ENCODE measurements at places on chromosomes 6 and 20.
A peak's percentile ranks its signal among the peaks of the same experiment; 100 is the strongest.

DNA sequence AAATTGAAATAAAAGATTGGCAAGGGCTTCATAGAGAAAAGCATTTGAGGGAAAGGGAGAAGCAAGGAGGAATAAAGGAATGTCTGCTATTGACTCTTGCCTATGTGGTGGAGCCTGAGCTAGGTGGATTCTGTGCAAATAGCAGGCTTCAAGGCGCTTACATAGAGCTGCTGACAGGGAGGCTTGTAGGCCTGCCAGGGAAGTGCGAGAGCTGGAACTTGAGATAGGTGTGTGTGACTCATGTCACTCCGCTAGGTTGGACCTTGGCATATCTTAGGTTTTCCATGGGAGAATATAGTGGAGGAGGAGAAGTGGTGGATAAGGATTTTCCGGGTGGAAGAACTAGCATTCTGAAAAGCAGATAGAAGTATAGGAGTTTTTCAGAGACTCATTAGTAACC lies 14.0 kb downstream of the SNRNP48 start:
- no peak for DNase-seq

- no peak for DNase-seq
These were observed 54.3 kb upstream of the GPR31 start for GRCh38 chr6:167211881-167212712.

DNA sequence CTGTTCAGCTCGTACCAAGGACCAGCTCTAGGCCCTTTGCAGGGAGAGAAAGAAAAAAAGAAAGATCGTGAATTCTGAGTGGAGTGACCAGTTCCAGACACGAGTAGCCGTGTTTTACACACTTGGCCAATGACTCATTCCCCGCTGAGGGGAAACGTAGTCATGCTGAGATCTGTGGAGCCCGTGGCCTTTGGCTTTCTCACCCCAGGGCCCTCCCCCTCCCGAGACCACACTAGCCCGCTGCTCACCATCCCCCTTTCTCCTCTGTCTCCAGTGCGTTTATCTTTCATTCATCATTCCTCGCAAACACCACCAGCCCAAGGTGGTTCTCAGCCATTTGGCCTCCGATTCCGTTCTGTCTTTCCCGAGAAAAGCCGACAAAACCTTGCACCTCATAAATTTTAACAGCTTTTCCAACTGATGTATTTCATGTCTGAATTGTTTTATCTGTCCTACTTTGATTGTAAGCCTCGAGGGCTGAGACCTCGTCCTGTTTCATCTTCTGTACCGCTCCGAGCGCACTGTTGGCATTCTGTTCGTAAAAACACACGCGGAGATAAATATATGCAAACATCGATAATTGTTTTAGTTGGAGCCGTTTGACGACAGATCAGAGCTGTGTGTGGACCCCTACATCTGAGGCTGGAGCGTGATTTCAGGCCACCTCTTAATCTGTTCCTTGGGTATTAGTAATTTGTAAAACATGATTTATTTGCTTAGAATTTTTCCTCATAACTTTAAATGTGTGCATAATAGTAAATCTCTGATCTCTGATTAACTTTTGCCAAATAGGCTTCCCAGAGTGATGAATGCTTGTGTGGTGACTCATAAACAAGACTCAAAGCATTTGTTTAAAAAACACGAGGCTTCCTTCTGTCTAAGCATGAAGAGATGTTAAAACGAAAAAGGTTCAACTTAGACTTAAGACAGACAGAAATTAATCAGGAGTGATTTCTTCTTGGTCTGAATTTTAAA lies 336.6 kb downstream of the CDH4 start:
- peak; percentile 49 for DNase-seq

DNA sequence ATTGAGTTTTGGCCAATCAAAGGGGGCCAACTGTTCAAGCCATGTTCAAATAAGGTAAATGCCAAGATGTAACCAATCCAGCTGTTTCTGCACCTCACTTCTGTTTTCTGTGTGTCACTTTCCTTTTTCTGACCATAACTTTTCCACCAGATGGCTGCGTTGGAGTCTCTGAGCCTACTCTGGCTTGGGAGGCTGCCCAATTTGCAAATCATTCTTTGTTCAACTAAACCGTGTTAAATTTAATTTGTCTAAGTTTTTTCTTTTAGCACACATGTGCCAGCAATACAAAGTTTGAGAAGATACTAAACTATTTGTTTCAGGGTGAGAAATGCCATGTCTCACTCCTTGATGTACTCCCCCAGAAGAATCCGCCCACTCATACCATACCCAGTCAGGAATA lies 52.1 kb downstream of the IYD start:
- DNase-seq, result no peak

DNA sequence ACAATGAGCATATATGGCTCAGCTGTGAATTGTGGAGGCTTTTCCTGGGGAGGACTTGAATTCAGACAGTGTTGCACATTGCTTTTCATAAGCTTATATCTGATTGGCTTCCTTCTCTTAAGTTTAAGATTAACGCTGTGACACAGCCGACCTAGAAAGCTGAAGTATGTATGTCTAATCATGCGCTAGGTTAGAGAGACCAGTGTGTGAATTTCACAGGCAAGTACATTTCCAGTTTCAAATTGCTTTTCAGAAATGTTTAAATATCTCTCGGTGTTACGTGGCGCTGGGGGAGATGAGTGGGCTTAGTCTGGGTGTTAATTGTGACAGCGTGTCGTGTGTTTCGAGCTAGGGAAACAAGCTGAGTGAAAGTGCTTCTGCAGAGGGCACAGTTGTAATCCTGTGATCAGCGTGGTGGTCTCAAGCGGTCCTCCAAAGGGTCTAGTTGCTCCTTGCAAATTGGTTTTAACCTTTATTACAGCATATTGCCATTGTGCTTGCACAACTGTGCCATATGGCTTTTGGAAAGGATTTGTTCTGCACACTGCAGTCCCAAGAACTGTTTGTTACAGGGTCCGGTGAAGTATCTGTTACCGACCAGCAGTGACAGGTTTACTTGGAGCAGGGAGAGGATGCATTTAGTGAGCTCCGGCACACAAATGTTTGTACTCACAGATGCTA lies 166.6 kb downstream of the SASH1 start:
- DNase-seq, result peak; percentile 71

GRCh38 chr20:50582092-50582491 lies 71.9 kb downstream of the PTPN1 start:
- DNase-seq, result no peak
